ENCODE measurements at places on chromosomes 13 and 19.

DNA sequence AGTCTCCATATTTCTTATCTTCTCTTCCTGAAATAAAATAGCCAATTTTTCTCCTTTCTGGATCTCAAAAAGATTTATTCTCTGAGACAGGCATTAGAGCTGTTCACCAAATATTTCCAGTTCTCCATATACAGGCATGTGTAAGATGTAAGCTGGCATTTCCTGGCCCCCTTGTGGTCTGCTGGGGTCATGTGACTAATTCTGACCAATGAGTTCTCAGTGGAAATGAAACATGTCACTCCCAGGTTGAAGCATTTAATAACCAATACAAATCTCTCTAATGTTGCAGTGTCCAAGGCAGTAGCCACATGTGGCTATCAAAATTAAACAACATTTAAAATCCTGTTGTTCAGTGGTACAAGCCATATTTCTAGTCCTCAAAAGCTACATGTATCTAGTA lies 14.8 kb upstream of the CACNA1A start:
- DNase-seq = no peak

- no peak for DNase-seq
These were observed 65.9 kb downstream of the SERP2 start for GRCh38 chr13:44439452-44440024.

DNA sequence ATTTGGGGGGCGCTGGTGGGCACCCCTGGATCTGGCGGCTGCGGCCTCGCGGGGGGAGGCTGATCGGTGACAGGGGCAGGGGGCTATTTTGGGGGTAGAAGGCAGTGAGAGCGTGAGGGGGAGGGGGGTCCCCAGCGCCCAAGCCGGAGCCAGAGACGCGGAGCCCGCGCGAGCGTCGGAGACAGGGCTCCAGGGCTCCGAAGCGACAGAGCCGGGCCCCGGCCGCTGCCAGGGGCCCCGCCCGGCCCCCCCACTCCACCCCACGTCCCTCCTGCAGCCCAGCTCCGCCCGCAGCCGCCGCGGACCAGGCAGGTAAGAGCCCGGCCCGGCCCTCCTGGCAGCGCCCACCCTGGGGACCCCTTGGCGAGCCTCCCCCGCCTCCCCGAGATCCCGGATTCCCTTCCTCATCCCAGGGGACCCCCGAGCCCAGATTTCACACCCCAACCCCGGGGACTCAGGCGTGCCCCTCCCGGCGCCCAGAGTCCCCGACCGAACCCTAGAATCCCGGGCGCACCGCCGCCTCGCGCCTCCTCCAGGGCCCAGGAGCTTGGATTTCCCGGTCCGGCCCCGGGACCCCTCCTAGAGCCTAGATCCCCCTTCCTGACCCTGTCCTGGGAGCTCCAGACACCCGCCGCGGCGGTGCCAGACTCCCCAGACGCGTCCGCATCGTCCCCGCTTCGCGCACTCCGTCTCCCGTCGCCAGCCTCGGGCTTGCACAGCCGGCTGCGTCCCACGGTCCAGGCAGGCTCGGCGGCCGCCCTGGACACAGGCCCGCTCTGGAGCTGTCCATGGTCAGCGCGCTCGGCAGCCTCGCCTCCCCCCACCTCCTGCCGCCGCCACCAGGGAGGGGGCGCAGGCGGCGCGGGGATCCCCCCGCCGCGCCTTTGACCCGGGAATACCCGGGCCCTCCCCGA lies at the start of gene PPFIA3:
Gene PPFIA3 (plus strand): TSS at position 134 of the 914 bp plus-strand sequence. CDS start 8,330 bp downstream, outside the sequence.
- DNase-seq = no peak

DNA sequence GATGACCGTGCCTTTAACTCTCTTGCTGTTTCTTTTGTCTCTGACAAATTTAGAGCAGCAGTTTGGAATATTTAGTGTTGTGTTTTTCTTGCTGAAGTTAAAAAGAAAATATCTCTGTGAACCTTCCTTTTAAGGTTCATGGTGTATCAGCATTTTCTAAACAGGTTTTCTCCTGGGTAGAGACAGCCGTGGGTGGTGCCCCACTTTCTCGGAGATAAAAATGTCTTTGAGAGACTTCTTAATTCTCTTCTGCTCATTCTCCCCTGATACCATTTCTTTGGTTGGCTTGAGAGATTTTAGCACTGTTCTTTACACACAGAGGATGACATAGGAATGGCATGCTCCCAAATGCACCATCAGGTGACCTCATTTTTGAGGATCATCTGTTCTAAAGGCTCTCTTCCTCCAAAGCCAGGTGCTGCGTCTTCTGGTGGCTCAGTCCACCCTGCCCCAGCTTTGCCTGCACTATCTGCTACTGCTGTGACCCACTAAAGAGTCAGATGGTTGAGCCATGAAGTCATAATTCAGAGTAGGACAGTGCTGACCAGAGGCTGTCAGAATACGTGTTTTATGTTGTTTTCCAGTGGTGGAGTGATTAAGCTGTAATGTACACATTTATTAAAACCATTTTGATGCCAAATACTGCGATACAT lies 90.3 kb upstream of the SLC10A2 start:
- no peak for DNase-seq

DNA sequence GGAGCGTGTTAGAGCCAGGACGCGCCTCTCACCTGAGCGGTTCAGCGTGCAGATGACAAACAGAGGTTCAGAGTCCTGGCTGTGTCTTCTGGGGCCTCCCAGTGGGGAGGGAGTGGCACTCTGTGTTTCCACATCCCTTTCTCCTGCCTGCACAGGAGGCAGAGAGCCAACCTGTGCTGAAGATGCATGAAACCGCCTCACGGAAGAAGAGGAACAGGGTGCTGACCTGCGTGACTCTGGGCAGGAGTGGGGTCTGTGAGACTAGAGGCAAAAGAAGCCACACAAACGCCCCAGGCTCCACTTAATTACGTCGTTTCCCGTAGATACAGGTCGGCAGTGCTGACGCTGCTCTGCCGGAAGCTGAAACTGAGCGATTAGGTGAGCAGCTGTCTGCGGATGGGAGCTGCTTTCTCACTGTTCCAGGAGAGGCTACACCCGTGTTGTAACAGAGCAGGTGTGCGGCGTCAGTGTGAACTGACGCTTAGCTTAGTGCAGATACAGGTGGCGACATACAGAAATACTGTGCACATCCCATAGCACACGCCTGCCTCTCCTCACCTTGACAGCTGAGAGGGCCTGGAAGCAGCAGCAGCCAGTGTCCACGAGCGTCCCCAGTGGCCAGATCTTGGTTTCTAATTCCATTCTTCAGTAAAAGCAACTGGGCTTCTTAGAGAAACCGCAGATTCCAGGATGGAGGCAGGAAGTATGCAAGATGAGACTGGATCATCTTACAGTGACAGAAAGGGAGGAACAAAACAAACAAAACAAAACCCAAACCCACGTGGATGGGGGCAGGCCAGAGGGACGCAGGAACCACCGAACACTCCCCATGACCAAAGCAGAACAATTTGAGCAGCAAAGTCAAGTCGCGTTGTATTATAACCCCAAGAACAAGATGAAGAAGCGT lies 37.7 kb upstream of the MCF2L start:
- DNase-seq = no peak

DNA sequence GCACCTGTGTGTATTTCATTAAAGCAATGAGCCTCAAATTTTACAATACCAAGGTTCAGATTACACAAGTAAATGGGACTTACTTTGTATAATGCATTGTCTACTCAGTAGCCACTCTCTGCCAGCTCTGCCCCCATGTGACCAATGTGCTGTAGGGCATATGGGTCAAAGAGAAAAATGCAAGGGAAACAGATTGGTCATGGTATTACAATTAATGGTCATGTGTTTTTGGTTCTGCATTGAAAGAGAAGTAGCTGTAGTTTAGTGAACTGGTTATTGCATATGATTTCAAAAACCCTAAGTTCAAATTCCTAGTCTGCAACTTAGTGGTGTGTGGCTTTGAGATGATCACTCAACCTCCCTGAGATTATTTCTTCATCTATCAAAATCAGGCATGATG lies 545.4 kb downstream of the SUCLA2 start:
- DNase-seq = no peak

- DNase-seq = no peak
These were observed 2.0 kb upstream of the INAFM1 start for GRCh38 chr19:47272448-47273312.

DNA sequence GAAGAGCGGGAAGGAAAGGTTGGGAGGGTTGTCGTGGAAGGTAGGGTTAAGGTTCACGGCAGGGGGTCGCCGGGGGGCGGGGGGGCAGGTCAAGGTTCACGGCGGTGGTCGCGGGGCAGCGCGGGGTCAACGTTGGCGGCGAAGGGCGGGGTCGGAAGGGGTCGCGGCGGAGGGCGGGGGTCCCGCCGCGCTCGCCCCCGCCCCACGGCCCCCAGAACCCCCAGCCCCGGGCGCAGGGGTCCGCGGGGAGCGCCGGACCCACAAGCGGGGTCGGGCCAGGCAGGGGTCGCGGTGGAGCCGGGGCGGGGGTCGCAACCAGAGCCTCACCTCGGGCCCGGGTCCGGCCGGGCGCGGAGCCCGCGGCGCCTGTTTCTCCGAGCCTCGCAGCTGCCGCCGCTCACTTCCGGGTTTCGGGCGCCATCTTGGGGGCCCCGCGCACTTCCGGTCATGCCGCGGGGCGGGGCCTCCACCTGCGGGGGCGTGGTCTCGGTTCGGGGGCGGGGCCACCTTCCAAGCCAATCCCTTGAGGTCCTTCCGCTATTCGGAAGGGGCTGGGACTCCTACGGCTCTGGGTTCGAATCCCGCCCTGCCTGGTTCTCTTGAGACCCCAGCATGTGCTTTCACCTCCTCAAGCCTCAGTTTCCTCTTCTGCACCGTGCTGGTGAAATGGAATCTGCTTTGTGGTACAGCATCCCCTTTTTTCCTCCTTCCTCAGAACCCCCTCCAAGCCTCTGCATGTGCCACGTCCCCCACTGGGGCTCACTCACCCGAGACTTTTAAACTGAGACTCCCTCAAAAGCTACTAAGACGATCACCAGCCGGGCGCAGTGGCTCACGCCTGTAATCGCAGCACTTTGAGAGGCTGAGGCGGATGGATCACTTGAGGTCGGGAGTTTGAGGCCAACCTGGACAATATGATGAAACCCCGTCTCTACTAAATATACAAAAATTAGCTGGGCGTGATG lies at the start of gene SBNO2:
Gene SBNO2 (minus strand): TSS at position 424 of the 965 bp plus-strand sequence. CDS start 19,992 bp downstream, outside the sequence.
- peak; percentile 79 for DNase-seq

- DNase-seq = peak; percentile 71
These were observed 9.5 kb downstream of the GPX4 start for GRCh38 chr19:1113030-1113985.

DNA sequence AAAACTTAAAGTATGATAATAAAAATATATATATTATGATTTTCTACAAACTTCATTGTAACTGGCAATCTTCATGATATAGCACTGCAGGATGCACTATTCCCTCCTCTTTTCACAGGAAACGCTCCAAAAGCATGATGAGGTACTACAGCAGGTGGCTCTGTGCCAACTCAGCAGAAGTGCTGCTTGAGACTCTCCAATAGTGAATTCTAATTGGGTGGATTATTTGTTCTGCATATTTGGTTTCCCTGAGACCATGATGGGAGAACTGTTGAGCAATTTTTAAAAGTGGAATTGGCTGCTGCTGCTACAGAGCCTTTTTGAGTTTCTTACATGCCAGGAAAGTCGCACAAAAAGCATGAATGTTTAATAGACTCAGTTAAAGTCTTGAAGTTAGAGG lies 1782.4 kb upstream of the PCDH20 start:
- no peak for DNase-seq

GRCh38 chr13:31011901-31012654 lies 79.6 kb downstream of the TEX26 start:
- no peak for DNase-seq

DNA sequence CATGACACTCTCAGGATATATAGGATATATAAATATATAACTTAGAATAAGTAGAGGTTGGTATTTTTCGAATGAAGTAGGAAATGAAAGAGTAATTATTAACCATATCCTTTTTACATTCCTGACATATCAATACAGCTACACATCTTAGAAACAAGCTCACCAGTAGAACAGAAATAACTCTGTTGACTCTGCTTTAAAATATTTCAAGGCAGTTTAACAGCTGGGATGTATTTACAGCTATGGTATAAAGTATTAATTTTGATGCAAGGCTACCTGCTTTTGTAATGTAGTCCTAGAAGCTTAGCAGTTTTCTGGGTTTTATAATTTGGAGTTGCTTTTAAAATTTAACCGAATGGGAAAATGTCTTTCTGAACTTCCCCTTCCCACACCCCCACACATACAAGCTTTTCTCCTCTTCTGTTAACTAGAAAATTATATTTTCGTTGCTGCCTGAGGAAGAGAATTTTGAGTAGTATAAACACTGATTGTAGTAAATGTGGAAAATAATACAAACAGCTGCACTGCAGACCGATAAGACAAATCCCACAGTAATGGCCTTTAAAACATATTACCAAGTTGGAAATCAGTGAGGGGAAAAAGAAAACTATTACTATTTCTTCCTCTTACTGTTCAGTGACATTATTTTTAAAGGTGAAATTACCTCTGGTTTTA lies 147.7 kb downstream of the GGACT start:
- DNase-seq = no peak

DNA sequence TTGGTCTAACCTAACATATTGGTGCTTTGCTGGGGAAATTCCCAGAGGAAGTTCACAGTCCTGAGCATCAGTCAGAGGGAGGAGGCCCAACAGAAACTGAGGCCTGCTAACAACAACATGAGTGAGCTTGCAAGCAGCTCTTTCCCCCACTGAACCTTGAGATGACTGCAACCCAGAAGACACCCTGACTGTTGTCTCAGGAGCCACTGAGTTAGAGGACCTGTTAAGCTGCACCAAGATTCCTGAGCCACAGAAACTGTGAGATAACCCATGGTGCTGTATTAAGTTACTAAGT lies 193.2 kb upstream of the UBL3 start:
- DNase-seq = no peak

DNA sequence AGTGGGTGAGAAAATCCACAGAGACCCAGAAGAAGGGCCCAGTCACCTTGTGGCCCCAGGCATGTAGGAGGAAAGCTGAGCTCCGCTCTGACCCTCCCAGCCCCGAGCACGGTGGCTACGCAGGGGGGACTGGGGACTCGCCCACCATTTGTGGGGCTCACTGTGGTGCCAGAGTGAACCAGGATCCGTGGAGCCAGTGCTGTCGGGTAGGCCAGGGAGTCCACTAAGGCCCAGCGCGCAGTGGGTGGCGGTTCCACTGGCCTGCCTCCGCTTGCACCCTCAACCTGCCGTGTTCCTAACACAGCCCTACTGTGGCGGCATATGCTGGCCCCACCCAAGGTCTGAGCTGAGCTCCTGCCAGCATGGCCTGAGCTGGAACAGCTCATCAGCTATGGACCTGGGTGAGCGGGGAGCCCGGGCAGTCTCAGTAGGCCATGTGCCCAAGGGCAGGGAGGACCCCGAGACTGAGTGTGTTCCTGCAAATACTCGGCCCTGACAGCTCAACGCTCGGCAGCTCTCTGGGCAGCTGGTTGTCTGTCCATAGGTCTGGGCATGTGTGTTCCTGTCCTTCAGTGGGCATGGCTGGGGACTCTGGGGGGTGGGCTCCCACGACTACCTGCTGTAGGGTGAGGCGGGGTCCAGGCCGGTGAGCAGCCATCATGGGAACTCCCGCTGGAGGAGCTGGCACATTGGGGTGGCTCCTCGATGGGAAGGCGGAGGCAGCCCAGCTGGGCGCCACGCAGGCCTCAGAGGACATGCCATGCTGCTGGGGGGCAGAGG lies 36.6 kb downstream of the CEBPG start:
- no peak for DNase-seq

Measured in stimulated activated CD8-positive, alpha-beta memory T cell treated with anti-CD3 and anti-CD28 coated beads, Interleukin-12 subunit alpha, Interleukin-12 subunit beta, amount 100 ng/mL, for 4 hours (primary cell).